ENCODE measurements at places on chromosomes 4 and X. TPM values are rescaled to one million over a fixed set of nuclear protein-coding genes. Genes with fewer than 3 reads are reported as not detected.

Gene FAM90A26
- polyA plus RNA-seq: not detected

Gene SFRP2
- not detected for polyA plus RNA-seq

Gene DDX53
- polyA plus RNA-seq: not detected

- no peak for DNase-seq
Measured at GRCh38 chr4:112646632-112647537, 9.9 kb downstream of the LARP7 start.

DNA sequence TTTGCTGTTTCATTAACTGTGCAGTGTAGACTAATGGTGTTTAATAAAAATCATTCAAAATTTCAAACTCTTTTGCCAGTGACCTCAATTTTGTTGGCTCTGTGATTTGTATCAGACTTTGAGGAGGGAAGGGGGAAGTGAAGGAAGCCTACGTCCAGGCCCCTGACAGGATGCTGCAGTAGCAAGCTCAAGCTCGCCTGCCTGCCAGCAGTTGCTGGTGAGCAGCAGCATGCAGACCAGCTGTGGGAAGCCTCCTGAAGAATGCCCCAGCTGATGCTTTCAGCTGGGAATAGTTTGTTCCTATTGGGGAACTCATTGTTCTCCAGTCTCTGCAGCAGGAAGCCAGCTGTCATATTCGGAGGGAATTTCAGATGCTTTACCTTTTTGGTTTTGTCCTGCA, 495.2 kb downstream of the AFF2 start:
- no peak for DNase-seq

GRCh38 chr4:142292231-142292630, 553.9 kb downstream of the INPP4B start:
- no peak for DNase-seq

DNA sequence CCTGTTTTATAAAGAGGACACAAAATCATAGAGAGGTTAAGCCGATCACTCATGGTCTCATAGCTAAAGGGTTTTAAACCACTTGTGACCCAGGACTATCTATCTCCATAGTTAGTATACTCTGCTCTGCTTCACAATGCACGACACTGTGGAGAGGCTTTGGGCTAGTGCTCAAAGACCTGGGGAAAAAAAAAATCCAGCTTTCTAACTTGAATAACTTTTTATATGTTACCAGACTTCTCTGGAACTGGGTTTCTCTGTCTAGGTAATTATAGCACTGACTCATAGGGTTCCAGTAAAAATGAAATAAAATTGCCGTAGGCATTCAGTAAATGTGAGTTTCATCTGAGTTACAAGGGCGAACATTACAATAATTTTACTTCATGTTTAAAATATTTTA, 273.7 kb upstream of the TECRL start:
- DNase-seq: no peak

- DNase-seq: no peak
Measured at GRCh38 chr4:144557404-144557803, 88.6 kb upstream of the HHIP start.

- DNase-seq: no peak
Measured at GRCh38 chr4:7427361-7427760, 7.4 kb downstream of the PSAPL1 start.

GRCh38 chrX:153214934-153215333, 35.9 kb downstream of the MAGEA1 start:
- no peak for DNase-seq

DNA sequence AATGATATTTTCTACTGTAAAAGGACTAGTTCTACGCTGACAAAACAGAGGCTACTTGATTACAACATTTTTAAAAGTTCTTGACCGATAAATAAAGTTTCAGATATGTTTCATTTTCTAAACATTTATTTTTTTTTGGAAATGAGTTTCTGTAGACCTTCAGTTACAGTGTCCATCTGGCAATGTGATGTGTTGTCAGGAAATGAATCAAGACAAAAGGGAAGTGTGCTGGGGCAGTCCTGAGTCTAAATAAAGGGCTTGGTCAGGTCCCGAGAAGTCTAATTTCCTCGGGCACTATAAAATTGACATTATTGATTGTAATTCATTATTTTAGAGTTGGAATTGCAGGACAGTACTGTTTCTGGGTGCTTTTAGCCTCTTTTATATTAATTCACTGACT, 57.0 kb upstream of the FTHL17 start:
- no peak for DNase-seq

DNA sequence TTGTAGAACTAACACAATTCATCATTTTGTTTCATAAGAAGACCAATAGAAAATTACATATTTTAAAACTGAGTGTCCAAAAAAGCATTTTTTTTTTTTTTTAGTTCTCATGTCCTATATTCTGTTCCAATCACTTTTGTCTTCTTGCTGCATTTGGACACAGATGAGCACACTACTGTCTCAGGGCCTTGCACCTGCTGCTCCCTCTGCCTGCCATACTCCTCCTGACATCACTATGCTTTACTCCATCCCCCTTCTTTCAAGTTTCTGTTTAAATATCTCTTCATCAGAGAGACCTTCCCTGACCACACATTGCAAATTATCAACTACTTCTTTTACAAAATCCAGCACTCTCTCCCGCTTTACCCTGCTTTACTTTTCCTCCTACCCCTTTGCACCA, 230.7 kb upstream of the GK2 start:
- no peak for DNase-seq

- no peak for DNase-seq
Measured at GRCh38 chr4:10006231-10006600, 15.1 kb downstream of the SLC2A9 start.

DNA sequence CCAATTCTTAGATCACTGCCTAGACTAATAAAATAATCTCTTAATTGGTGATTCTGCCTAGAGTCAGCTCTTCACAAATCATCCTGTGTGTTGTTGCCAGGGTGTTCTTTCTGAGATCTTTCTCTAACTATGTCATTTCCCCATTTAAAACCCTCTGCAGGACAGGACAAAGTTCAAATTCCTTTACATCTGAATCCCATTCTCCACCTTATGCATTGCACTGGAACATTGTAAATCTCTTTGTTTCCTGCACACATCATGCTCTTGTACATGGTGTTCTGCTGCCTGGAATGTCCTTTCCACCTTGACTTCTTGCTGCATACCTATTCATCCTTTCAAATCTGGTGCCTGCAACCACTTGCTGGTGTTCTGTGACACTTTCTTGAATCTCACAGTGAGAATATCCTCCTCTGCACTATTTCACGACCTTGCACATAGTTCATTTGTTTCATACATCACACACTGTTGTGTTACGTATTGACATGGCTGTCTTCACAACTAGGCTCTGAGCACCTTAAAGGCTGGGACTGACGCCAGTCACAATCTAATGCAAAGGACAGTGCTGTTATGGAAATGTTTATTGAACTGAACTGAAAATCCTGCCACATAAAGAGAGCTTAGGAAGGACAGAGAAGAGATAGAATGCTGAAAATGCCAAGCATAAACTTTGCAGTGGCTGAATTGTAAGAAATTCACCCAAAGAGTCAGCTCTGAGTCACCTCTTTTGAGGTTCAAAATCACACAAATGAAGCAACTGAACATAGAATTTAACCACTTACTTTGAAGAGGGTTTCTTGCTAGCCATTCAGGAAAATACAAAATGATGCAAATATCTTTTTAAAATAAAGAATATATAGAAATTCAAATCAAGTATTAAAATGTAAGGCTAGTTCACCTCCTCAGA, 26.4 kb upstream of the SMIM14 start:
- DNase-seq: no peak

GRCh38 chrX:54193085-54193821, 10.2 kb upstream of the FAM120C start:
- DNase-seq: no peak

- no peak for DNase-seq
Measured at GRCh38 chr4:107131295-107131694, 95.2 kb upstream of the DKK2 start.

DNA sequence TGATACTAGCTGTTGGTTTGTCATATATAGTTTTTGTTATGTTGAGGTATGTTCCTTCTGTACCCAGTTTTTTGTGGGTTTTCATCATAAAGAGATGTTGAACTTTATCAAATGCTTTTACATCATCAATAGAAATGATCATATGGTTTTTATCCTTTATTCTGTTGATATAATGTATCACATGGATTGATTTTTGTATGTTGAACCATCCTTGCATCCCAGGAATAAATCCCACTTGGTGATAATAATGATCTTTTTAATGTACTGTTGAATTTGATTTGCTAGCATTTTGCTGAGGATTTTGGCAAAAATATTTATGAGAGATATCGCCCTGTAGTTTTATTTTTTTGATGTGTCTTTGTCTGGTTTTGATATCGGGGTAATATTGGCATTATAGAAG, 22.5 kb upstream of the NAA11 start:
- no peak for DNase-seq

DNA sequence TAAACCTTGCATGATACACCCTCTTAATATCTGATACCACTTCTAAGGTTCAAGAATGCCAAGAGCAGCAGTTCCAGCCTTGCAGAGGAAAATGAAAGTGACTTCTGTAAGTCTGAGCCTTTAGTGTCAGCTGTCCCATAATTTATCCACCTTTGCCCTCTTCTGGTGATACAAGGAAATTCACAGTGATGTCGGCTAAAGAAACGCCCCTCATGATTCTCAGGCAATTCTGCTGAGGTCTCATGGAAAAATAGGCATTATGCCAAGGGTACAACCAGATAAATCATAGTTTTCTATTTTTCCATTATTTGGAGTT, 172.2 kb upstream of the CXCL13 start:
- DNase-seq: no peak

- DNase-seq: no peak
Measured at GRCh38 chr4:152255437-152255836, 280.5 kb downstream of the FBXW7 start.

DNA sequence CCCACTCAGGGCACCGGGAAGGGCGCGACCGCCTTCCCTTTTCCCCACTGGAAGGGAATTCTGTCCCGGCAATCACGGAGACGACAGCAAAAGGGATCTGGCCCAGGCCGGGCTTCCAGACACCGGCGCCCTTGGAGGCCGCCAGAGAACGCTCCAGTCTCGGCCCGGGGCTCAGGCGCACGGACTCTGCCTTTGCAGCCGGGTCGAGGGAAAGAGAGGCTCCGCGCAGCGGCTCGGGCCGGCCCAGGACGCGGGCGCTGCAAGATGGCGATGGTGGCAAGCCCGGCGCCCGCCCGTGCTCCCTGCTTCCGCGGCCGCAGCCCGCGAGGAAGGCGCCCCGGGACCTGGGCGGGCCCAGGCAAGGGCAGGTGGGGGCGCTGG, 1.1 kb downstream of the CTBP1 start:
- no peak for DNase-seq
